ENCODE measurements at places on chromosomes 16 and 17.

- no peak for DNase-seq
These were observed 134.2 kb downstream of the CMIP start for GRCh38 chr16:81578636-81579413.

DNA sequence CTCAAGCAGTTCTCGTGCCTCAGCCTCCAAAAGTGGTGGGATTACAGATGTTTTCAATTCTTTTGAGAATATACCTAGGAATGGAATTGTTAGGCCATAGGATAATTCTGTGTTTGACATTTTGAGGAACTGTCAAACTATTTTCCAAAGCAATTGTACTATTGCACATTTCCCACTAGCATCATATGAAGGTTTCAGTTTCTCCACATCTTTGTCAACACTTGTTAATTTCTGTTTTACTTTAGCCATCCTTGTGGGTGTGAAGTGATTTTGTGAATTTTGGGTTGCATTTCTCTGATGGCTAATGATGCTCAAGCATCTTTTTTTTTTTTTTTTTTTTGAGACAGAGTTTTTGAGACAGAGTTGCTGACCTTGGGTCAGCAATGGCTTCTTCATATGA lies 6.2 kb downstream of the NT5M start:
- DNase-seq, result no peak

- DNase-seq, result no peak
These were observed 10.0 kb downstream of the TMEM235 start for GRCh38 chr17:78241277-78242023.

DNA sequence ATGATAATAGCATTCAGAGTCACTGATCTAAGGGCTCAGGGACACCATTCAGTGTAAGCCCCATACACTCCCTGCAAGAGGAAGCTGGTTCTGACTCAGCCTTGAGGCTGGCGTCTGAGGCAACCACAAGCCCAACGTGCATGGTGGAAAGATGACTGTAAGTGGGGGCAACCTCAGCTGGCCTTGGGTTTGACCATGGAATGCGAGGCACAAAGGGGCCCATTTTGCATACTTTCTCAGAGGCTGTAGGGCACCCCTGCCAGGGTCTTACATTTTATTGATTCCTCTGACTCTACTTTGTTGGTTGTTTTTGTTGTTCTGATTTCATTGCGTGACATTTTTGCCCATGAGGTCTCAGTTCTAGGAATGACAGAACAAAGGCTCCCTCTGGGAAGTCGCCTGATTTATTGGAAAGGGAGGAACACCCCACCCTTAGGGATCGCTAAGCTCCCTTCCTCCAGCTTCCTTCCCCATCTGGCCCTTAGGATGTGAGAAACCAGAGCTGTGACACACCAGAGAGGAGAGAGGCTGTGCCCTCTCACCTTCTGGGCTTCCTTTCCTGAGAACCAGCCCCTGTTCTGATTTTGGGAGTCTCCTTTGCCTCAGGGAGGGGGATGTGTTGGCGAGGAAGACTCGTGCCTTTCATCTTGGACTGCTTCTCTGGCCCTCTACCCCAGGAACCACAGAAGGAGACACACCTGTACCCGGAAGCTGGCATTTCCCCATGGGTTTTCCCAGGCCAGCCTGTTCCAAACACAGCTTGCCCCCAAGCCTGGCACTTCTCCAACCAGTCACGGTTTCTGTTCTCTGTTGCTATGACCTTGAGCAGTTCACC lies 5.6 kb upstream of the CIITA start:
- peak; percentile 57 for DNase-seq

GRCh38 chr17:78966123-78966813 lies 13.5 kb downstream of the LGALS3BP start:
- DNase-seq, result no peak

DNA sequence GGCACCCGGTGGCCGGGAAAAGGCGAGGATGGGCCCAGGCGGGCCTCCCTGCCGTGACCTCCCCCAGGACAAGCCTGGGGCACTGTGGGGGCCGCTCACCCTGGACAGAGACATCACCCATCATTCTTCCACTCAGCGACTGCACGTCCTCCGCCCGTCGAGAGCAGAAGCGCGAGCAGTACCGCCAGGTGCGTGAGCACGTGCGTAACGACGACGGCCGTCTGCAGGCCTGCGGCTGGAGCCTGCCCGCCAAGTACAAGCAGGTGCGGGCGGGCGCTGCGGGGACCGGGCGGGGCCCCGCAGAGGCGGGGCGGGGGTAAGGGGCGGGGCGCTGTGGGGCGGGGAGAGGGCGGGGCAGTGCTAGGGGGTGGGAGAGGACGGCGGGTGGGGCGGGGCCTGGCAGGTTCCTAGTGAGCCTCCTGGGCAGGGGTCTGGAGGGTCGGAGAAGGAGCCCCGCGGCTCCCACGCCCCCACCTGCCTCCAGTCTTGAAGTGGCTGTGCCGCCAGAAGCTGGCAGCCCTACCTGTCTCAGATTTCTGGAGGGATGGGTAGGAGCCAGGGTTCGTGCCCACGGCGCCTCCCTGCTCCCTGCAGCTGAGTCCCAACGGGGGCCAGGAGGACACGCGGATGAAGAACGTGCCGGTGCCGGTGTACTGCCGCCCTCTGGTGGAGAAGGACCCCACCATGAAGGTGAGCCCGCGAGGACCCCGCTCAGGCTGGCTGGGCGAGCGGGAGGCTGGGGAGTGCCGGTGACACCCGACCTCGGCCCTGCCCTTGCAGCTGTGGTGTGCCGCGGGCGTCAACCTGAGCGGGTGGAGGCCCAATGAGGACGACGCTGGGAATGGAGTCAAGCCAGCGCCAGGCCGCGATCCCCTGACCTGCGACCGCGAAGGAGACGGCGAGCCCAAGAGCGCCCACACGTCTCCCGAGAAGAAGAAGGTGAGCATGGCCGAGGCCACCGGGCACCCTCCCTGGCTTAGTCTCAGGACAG lies 7.5 kb downstream of the NME3 start:
- peak; percentile 46 for DNase-seq

GRCh38 chr17:18916816-18917500 lies 35.0 kb upstream of the SLC5A10 start:
- peak; percentile 12 for DNase-seq

DNA sequence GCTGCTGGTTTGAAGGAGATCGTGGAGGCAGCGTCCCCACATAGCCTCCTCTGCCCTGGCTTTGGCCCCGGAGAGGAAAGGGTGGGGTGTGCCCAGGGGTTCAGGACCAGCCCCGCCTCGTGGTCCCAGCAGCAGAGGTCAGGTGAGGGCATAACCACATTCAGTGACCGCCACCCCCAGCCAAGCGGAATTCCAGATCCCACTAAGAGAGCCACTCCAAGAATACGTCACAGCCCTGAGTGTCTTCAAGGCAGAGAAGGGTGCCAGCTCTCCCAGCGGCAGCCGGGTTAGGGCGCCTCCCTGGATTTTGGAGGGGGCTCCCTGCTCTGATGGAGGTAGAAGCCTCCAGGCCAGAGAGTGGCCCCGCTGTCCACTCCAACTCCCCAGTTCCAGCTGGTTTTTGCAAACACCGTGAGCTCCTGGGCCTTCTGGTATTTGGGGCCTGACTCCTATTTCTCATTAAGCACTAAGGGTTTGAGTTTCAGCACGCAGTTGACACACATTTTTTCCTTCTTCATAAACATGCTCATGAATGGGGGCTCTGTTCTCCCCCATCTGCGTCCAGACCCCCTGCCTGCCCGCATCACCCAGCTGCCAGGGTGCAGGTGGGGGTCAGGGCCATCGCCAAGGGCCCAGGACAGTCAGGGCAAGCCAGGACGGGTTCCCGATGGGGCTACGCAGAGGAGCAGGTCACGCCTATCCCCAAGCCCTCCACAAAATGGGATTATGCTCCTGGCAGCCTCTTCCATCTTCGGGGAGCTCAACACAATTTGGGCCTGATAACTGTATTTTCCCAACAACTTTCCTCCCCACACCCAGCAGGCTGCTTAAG lies 98.4 kb upstream of the PLCG2 start:
- no peak for DNase-seq

GRCh38 chr16:67346341-67346740 lies 19.7 kb downstream of the LRRC36 start:
- no peak for DNase-seq

DNA sequence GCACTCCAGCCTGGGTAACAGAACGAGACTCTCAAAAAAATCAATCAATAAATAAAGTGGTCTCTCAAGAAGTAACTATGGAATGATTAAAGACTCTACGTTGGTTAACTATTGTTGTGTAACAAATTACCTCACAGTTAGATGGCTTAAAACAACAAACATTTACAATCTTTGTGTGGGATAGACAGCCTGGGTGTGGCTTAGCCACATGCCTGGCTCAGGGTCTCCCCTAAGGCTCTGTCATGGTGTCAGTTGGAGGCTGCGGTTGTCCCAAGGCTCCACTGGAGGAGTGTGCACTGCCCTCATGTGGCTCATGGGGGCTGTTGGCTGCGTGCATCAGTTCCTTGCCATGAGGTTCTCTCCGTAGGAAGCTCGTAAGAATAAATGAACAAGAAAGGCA lies 294.5 kb downstream of the SNX29 start:
- DNase-seq, result peak; percentile 1

DNA sequence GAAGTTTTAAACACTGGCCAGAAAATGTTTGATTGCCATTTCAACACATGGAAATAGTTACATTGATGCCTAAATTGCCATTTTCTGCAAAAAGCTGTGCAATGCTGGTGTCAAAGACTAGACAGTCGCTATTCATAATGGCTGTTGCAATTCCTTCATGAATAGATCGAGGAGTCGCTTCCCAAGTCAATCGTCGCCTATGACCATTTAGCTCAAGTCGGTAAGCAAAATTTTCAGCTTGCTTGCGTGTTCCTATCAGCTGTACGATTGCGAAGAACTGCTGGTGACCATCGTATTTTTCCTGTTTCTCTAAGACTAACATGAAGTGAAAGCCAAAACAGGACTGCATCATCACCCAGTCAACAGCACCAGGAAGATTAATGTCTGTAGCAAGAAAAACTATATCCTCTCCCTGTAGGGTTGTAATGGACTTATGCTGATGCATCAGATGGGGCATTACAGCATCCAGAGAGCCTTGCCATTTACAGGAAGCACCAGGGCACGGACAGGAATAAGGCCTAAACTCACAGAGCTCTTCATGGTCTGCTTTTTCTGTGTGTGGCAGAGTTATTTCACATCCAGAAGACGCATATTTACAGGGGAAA lies 23.6 kb downstream of the SIAH1 start:
- no peak for DNase-seq

DNA sequence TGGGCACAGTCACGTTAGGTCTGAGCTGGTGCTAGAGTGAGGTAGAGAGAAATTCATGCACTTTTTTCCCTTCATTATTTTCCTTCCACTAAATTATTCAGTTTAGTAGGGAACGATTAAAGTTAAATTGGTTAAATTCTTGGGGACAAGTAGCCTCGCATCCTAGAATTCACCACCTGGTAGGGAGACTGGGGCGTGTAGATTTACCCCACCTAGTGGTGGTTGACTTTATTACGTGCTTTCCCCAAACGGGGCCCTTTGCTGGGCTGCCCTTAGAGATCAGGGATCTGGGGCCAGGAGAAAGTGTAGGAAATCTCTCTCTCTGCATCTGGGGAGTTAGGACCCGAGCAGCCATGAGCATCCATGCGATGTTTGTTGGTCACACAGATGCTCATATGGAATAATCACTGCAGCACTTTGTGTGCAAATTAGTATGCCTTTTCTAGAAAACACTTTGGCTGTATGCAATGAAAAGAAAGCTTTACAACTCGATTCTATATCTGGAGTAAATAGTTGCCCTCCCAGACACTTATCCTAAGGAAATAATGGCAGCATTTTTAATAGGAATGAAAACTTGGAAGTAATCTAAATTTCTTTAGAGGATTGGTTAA lies 107.0 kb downstream of the PLCG2 start:
- DNase-seq, result peak; percentile 41

GRCh38 chr17:58324056-58324408 lies 4.6 kb downstream of the TSPOAP1 start:
- DNase-seq, result no peak

DNA sequence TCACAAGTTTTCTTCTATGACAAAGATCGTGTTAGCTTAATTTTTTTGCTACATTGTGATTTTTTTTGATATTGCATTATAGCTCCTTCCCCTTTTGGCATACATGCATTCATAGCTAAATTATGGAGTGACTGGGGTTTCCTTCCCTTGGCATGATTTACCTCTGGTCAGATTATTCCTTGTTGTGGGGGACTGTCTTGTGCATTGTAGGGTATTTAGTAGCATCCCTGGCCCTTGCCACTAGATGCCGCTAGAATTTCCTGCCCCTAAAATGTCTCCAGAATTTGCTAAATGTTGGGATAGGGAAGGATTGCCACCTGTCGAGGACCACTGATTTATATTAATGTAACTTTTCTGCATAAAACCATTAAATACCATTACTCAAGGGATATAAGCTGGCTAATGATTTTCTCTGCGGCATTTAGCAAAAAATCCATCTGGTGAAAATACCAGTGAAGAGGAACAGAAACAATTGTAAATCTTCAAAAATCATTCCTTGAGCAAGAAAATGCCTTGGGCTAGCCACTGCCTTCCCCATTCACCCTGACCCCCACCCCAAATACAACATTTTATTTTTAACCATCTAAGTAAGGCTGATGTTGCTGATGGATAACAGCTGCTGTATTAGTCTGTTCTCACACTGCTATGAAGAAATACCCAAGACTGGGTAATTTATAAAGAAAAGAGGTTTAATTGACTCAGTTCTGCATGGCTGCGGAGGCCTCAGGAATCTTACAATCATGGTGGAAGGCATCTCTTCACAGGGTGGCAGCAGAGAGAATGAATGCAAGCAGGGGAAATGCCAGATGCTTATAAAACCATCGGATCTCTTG lies 195.2 kb downstream of the MAP2K6 start:
- peak; percentile 52 for DNase-seq

GRCh38 chr16:13448346-13448745 lies 471.6 kb upstream of the ERCC4 start:
- no peak for DNase-seq

Measured in adipocyte (in vitro differentiated cells).